Activated T-cell treated with anti-CD3 and anti-CD28 coated beads for 48 hours (primary cell): ENCODE measurements at places on chromosomes 6 and 20.

GRCh38 chr6:39669973-39670342 is 55.2 kb downstream of the KIF6 start:
- no peak for DNase-seq

DNA sequence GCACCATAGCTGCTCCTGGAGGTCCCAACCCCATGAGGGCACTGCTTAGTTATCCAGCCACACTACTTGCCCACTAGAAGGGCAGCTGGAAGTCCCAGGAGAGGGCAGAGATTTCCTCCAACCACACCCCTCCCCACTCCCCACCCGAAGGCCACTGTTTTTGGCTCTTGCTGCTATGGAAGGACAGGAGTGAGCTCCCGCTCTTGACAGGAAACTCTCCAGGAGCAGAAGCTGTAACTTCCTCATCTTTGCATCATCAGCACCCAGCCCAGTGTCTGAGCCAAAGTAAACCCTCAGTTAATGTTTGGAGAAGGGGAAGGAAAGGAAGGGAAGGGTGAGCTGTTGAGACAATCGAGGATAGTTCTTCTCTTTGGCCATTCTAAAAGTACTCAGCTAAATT is 120.7 kb downstream of the MTFR2 start:
- no peak for DNase-seq

GRCh38 chr20:41475503-41475902 is 108.9 kb upstream of the EMILIN3 start:
- DNase-seq: no peak

GRCh38 chr20:10667560-10668167 is 6.1 kb downstream of the JAG1 start:
- DNase-seq: no peak

GRCh38 chr6:156150391-156150790 is 626.8 kb upstream of the ARID1B start:
- DNase-seq: no peak

DNA sequence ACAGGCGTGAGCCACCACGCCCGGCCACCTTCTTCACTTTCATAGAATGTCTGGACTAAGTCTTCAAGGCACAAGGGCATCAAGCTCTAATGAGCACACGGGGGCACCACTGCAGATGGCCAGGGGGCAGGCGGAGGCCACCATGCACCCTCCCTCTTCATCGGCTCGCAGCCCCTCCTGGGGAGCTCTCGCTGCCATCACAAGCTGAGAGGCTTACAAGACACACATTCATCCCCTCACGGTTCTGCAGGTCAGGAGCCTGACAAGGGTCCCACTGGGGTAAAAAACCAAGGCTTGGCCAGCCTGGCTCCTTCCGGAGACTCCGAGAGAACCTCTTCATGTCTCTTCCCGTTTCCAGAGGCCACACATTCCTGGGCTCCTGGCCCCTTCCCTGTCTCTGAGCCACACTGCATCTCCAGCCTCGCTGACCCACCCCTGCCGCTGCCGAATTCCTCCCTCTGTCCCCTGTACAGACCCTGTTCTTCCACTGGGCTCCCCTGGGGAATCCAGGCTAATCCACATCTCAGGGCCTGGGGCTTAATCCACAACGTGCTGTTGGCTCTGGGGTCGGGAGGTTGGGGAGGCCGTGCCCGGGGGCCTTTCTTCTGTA is 19.8 kb downstream of the DLL1 start:
- DNase-seq: no peak

DNA sequence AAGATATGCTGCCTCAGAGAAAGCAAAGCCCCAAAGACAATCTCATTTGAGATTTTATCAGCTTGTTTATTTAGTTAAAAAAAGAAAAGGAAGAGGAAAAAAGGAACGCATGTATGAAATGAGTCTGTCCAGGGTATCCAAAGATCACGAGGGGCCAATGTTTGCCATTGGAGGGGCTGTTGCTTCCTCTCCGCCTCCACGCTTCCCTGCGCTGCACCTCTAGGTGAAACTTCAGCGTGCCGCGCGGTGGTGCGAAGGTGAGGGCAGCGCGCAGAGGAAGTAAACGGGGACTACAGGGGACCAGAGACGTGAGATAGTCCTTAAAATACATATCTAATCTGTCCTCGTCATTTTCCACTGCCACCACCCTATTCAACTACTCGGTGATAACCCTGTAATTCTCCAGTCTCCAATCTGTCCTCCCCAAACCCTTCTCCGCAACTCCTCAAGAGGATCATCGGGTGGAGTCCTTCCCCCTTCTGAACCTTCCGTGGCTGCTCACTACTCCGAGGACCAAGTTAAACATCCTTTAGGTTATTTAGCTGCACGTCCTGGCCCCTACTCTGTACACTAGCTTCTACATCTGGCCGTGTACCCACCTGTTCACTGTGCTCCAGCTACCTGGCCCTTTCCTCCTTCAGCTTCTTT is 1.1 kb upstream of the DCBLD1 start:
- DNase-seq: no peak

DNA sequence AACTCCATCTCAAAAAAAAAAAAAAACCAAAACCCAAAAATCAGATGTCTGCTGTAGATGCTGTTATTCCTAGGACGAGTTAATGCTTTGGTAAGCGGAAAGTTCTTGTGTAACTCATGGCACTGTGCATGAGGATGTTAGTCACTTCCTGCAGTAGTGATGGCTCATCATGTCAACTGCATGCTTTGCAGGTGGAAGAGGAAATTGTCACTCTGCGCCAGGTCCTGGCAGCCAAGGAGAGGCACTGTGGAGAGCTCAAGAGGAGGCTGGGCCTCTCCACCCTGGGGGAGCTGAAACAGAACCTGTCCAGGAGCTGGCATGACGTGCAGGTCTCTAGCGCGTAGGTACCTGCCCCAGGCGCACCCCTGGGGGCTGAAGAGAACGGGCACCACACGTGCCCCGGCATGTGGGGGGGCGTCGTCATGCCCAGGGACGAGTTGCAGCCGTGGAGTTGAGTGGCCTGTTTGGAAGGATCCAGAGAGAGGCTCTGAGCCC is 8.5 kb downstream of the TPD52L2 start:
- DNase-seq: peak; percentile 22

GRCh38 chr6:89660981-89661380 is 22.4 kb upstream of the LYRM2 start:
- no peak for DNase-seq

DNA sequence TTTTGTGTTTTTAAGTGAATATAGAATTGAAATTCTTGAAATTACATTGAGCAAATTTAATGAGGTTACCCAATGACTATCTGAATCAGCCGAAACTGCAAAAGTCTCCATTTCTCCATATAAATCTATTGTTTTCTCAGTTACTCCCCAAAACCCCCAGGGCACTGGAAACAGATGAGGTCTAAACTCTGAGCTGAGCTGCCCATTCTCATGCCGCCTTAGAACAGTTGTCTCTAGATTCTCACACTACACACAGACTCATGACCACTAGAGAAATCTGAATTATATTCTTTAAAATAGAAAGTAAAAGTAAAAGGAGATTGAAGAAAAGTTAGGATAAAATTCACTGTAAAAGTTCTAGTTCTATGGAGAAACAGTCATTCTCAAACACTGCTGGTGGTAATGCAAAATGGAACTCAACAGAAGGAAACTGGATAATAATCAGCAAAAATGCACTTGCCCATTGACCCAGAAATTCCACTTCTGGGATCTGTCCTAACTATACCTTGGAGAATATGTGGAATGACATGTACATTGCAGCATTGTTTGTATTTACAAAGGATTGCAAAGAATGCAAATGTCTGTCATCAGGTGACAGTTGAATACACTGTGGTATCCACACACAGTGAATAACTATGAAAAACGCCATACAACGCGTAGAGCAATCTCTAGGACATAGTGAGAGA is 125.5 kb downstream of the IPCEF1 start:
- DNase-seq: no peak

GRCh38 chr20:44302736-44303135 is 8.3 kb downstream of the FITM2 start:
- DNase-seq: no peak

DNA sequence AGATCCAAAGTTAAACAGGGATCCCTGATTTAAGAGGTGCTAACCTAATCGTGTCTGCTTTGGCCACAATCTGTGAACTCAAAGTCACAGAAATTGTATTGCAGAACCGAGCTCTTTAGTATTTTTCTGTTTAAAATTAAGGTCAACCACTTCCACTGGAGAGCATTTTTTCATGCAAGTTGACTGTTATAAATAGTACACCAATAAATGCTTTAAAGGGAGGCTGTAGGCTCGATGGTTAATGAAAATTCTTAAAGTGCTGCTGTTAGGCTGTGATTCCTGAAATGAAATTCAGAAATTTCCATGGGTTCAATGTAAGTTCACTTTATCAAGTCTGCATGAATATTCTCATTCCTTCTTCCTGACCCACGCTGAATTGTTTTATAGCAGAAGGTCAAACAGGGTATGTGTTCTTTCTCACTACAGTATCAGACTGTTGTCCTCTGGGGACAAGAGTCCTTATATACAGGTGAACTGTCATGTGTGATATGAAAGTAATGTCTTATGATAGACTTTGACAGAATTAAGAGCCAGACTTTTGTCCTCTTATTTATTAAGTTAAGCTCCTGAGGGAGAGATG is 92.5 kb upstream of the HDGFL1 start:
- DNase-seq: no peak

- DNase-seq: no peak
Measured at GRCh38 chr6:75201901-75202672, 3.8 kb downstream of the COL12A1 start.

- DNase-seq: no peak
Measured at GRCh38 chr20:40663991-40664880, 24.8 kb downstream of the MAFB start.
